ENCODE measurements at places on chromosomes 2 and 18. TPM values are rescaled to one million over a fixed set of nuclear protein-coding genes. Genes with fewer than 3 reads are reported as not detected.

DNA sequence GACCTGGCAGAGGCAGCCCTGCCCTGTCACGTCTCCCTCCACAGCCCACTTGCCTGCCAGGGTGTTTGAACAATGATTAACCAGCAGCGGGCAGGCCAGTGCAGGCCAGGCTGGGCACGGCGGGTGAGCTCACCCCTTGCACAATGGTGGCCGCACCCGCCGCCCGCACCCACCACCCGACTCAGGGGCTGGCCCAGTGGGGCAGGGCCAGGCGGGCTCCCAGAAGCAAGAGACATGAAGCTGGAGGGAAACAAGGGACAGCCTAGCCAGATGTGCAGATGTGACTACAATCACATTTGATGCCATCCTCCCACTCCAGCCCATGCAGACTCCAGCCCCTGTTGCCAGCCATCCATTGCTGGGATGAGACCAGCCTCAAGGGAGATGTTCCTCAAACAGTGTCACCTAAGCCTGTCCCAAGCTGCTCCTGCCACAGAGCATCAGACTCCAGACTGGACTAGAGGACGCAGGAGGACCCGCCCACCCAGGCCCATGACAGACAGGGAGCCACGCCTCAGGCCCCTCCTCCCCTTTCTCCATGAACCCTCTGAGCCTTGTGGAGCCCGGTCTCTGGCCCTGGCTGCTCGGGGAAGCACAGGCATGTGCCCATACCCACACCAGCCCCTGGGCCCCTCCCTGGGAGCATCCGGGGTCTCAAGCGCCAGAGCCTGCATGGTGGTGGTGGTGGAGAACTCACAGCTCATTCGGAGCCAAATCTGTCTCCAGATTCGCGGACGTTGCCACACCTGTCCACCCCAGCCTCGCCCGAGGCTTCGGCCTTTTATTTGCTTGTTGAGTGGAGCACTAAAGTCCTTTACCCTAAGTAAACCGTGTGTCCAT is 45.0 kb downstream of the SDC1 start:
- H3K27me3 ChIP-seq: no peaks in the 10 kb centered on the region
- H3K36me3 ChIP-seq: no peaks in the 10 kb centered on the region
- no peak overlapping the region for H3K4me3 ChIP-seq
- DNase-seq: no peak

GRCh38 chr2:44869761-44870160 is 71.7 kb upstream of the SIX3 start:
- no peak overlapping the region for H3K27ac ChIP-seq
- no peak overlapping the region for H3K4me3 ChIP-seq
- no peak for DNase-seq
- H3K4me1 ChIP-seq: no peaks in the 10 kb centered on the region
- no peaks in the 10 kb centered on the region for H3K27me3 ChIP-seq

GRCh38 chr2:72722492-72723070 is 103.3 kb downstream of the EXOC6B start:
- peaks cover 6% of the 10 kb centered on the region for H3K4me1 ChIP-seq
- DNase-seq: no peak
- H3K4me3 ChIP-seq: no peak overlapping the region

DNA sequence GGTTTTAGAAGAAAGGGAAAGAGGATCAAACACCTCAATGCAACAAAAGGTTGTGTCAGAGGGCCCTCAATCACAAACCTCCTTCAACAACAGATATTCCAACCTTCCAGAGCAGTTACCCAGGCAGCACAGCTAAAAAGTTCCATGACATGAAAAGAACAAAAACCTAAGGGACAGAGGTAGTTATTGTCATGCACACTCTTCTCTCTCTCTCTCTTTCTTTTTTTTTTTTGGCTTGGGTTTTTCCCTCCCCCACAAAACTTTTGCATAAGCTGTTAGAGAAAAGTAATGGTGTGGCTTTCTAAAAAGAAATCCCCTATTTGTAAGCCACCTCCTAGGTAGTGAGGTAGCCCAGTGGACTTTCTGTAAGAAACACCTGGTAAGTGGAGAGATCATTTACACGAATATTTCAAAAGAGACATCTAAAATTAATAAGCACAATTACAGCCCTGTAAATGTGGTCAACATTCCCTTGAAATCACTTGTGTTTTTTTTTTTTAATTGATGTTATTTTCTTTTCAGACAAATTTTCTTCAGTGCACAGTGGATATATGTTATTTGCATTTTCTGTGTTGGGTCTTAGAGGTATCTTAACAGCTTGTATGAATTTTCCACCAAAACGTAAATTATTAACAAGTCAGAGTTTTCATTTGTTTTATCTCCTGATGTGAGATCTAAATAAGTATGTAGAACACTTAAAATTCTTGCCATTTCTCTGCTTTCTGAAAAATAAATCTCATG is 48.4 kb downstream of the ZEB2 start:
- H3K36me3 ChIP-seq: no peaks in the 10 kb centered on the region
- H3K4me1 ChIP-seq: peaks cover 79% of the 10 kb centered on the region
- H3K27ac ChIP-seq: peak overlapping the region; percentile 9

- H3K27me3 ChIP-seq: no peaks in the 10 kb centered on the region
- no peak overlapping the region for H3K4me3 ChIP-seq
- peaks cover 10% of the 10 kb centered on the region for H3K36me3 ChIP-seq
- H3K27ac ChIP-seq: no peak overlapping the region
These were observed 25.1 kb downstream of the SLC39A10 start for GRCh38 chr2:195682077-195682476.

DNA sequence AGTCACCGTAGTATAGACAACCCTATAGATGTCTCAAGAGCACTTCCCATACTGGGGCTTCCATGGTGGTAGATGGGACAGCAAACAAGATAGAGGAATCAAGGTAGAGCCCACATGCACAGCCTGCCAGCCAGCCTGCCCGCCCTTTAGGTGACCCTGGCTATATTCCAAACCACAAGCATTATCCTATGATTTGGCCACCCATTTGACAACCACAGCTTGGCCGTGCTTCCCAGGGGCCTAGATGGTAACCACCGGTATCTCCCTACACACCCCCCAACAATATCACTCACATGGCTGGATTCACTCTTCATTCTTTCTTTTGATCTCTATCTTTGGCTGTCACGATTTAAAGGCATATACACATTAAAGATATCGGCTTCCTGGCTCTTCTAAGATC is 85.3 kb downstream of the CDK15 start:
- no peak overlapping the region for H3K27ac ChIP-seq
- no peak for DNase-seq
- H3K36me3 ChIP-seq: no peaks in the 10 kb centered on the region
- no peaks in the 10 kb centered on the region for H3K27me3 ChIP-seq
- H3K4me3 ChIP-seq: no peak overlapping the region
- H3K4me1 ChIP-seq: no peaks in the 10 kb centered on the region

GRCh38 chr2:76251342-76251741 is 540.6 kb upstream of the GCFC2 start:
- H3K27ac ChIP-seq: no peak overlapping the region
- no peak overlapping the region for H3K4me3 ChIP-seq
- H3K4me1 ChIP-seq: no peaks in the 10 kb centered on the region
- H3K27me3 ChIP-seq: no peaks in the 10 kb centered on the region

The UGT1A4 gene
- not detected for total RNA-seq

The NOSTRIN gene
- 34.3 TPM for total RNA-seq

The VIT gene
- 12.3 TPM for total RNA-seq

The ZAP70 gene
- 0.86 TPM for total RNA-seq
